ENCODE measurements at places on chromosomes 2 and 18.

DNA sequence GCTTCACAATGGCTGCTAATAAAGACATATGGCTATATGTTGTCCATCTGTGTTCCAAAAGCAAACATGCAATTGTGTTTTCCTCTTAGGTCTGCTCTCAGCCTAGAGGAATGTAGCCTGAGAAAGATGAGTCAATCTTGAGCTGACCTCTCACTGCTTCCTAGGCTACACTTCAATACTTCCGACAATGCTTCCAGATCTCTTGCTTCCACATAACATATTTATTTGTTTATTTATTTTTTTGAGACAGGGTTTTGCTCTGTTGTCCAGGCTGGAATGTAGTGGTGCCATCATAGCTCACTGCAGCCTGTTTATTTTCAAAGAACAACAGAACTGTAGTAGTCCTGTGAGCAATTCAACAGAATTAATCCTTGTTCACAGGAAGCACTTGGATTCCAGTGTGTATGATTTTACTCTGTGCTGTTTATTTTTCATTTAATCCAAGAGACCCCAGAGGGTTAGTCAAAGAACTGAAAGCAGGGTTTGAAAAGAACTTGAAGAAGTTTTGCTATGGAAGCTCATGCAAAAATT is 437.9 kb downstream of the TXNL1 start:
- H3K27me3 ChIP-seq, result no peaks in the 10 kb centered on the region
- H3K36me3 ChIP-seq, result no peaks in the 10 kb centered on the region

DNA sequence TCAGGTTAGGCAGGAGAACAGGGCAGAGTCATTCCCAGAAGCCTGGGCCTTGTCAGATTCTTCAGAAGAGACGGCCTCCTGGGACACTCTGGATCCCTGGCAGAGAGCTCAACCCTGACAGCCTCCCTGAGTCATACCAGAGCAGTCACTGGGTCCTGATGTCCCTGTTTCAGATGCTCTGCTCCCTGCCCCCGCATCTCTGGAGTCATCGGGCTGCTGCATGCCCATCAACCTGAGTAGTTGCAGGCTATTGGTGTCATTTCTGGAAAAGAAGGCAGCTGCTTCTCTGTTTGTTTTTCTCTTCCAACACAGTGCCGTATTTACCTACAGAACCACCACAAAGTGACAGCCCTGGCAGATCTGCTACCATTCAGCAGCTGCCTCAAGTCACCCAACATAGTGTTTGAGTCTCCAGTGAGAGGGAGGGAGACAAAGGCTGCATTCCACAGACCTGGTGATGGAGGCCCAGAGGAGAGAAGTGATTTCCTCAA is 145.1 kb downstream of the B3GNT2 start:
- H3K4me3 ChIP-seq, result no peak overlapping the region
- peaks cover 13% of the 10 kb centered on the region for H3K4me1 ChIP-seq
- no peaks in the 10 kb centered on the region for H3K36me3 ChIP-seq
- H3K27me3 ChIP-seq, result no peaks in the 10 kb centered on the region

DNA sequence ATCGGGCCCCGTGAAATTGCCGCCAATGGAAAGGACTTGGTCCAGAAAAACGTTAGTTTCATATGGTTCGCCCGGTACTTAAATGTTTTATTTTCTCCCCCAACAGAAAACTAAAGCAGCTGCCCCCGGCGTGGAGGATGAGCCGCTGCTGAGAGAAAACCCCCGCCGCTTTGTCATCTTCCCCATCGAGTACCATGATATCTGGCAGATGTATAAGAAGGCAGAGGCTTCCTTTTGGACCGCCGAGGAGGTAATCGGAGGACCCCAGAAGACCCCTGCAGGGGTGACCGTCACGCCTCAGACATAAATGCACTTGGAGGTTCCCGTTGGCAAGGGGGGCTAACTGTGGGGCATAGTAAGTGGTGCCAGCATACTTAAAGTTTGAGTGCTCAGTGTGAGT is 742 bp downstream of the RRM2 start:
- DNase-seq, result no peak

DNA sequence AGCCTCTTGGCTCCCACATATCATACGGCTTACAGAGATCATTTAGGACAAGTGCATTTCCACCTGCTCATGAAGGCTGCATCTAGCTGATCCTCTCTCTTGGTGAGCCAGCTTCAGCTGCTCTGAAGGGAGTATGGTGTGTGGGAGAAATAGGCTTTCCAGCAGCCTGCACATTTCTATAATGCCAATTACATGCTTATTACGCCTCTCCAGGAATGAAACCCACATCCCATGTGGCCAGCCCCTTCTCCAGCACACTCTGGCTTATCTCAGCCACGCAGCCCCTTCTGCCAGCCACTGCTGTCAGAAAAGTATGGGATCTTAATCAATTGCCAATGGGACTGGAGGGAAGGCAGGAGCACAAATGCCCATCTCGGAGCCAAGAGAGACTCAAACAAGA is 117.5 kb downstream of the GALNT14 start:
- no peak overlapping the region for H3K4me3 ChIP-seq
- no peaks in the 10 kb centered on the region for H3K4me1 ChIP-seq
- H3K27ac ChIP-seq, result no peak overlapping the region
- H3K27me3 ChIP-seq, result peaks cover 25% of the 10 kb centered on the region

DNA sequence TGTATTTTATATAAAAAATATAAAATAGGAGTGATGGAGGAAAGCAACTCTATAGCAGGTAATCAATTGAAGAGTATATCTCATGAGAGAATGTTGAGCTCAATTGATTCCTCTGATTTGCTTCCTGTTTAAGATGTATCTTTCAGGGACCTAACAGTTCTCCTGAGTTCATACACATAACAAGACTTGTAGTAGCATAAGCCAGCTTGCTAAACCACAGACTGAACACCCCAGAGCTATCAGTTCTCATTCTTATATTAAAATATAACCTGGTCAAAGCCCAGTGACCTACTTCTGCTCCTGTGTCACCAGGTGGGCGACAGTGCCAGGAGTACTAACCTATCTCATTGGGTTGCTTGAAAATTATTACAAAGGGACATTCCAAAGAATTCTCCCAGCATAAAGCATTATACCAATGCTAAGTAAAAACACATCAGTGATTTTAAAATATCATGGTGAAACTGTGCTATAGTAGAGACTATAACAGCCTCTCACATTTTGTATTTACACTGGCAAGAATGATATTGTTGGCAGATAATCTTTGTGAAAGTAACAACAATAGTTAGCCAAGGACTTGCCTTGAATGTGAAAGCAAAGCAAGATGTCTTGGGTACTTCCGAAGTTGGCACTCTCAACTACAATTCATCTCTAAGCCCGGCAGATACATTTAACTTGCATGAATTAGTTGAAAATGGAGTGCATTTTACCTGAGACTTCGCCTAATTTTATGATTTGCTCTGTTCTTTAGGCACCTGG is 40.8 kb upstream of the CDH20 start:
- no peak overlapping the region for H3K27ac ChIP-seq
- no peak for DNase-seq
- H3K4me1 ChIP-seq, result no peaks in the 10 kb centered on the region
- H3K27me3 ChIP-seq, result no peaks in the 10 kb centered on the region
